ENCODE measurements at places on chromosomes 12 and 14.
A peak's percentile ranks its signal among the peaks of the same experiment; 100 is the strongest.

DNA sequence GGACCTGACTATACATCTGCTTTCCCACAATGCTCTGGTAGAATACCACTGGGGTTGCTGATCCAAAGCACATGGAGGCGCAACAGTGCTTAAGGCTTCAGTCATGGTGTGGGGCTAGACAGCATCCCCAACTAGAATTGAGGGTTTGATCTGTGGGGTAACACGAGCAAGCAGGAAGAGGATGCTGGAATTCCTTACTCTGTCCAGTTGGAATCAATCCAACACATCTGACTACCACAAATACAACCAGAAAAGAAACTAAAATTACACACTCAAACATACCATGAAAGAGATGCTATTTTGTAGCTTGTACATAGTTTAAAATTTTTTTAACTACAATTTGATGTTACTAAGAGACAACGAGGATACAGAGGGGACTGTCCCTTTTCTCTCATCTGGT, 40.4 kb upstream of the GTF2A1 start:
- DNase-seq, result no peak
- H3K4me3 ChIP-seq, result no peak overlapping the region
- H3K36me3 ChIP-seq, result peaks cover 17% of the 10 kb centered on the region

DNA sequence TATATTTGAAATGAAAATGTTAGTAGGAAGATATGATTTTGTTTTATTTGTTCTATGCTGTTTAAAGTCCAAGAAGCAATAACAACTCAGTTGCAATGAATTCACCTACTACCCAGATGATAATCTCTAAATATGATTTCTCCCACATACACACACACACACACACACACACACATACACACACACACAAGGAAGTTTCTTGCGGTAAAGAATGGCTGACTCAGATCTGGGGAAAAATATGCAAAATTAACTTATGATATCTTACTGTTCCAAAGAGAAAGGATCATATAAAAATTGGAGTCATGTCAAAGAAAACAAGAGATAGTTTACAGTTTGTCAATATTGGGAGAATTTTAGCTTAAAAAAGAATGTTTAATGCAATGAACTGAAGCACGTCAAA, 456.7 kb downstream of the SLC16A7 start:
- DNase-seq, result no peak
- H3K27me3 ChIP-seq, result no peaks in the 10 kb centered on the region
- no peak overlapping the region for H3K27ac ChIP-seq
- no peaks in the 10 kb centered on the region for H3K4me1 ChIP-seq
- no peak overlapping the region for H3K4me3 ChIP-seq

DNA sequence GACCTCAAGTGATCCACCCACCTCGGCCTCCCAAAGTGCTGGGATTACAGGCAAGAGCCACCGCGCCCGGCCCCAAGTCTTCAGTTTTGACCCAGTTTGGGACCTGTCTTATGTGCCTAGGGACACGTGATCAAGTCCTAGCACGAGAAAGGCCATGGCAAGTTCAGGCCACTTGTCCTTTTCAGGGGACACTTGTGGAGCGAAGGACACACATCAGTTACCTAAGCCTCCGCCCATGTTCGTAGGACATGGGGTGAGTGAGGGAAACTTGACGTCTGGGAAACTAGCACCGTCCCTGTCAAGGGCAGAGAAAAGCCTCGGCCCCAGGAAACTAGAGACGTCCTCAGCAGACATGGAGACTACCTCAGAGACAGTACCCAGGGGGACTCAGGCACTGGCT, 60.7 kb downstream of the KDM2B start:
- H3K27ac ChIP-seq, result no peak overlapping the region
- peaks cover 10% of the 10 kb centered on the region for H3K4me1 ChIP-seq
- no peaks in the 10 kb centered on the region for H3K27me3 ChIP-seq
- H3K36me3 ChIP-seq, result peaks cover 12% of the 10 kb centered on the region
- DNase-seq, result no peak
- H3K4me3 ChIP-seq, result no peak overlapping the region

GRCh38 chr12:98612696-98613334, 19.3 kb downstream of the SLC25A3 start:
- peaks cover 6% of the 10 kb centered on the region for H3K36me3 ChIP-seq
- H3K27me3 ChIP-seq, result no peaks in the 10 kb centered on the region
- H3K4me3 ChIP-seq, result no peak overlapping the region

GRCh38 chr14:43692706-43693105, 814.4 kb downstream of the FSCB start:
- H3K27me3 ChIP-seq, result no peaks in the 10 kb centered on the region
- DNase-seq, result no peak
- no peak overlapping the region for H3K4me3 ChIP-seq
- no peaks in the 10 kb centered on the region for H3K36me3 ChIP-seq

GRCh38 chr12:122202017-122202416, 1.5 kb upstream of the B3GNT4 start:
- peaks cover 52% of the 10 kb centered on the region for H3K27me3 ChIP-seq
- H3K27ac ChIP-seq, result no peak overlapping the region
- H3K36me3 ChIP-seq, result no peaks in the 10 kb centered on the region
- H3K4me3 ChIP-seq, result peak overlapping the region; percentile 8
- no peak for DNase-seq

DNA sequence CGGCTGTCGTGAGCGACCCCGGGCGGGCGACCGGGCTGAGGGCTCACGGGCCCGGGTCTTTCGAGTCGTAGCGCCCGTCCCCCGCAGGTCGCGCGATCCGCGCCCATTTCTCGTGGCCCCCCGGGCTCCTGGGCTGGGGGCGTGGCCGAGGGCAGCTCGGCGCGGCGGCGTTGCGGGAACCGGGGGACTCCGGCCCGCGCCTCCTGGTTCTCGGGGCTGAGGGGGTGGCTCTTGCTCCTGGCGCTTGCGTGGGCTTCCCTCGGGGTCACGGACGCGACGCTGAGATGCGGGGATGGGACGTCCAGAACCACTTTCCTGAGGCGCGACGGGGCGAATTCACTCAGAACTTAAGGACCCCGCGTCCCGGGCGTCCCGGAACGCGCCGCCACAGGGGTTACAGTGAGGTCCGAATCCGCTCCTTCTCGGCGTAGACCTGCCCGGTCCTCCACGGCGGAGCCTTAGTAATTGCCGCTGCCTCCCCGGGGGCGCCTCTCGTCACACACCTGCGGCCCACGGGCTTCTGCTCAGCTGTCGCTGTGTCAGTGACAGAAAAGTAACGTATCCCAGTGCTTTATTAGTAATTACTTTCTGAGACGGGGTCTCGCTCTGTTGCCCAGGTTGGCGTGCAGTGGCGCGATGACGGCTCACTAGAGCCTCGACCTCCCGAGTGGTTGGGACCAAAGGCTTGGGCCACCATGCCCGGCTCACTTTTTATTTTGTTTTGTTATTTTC, 606 bp downstream of the EP400 start:
- peak overlapping the region; percentile 79 for H3K27ac ChIP-seq
- no peaks in the 10 kb centered on the region for H3K27me3 ChIP-seq
- peak overlapping the region; percentile 90 for H3K4me3 ChIP-seq
- peaks cover 15% of the 10 kb centered on the region for H3K4me1 ChIP-seq
- DNase-seq, result peak; percentile 72

- H3K27me3 ChIP-seq, result no peaks in the 10 kb centered on the region
- no peak overlapping the region for H3K4me3 ChIP-seq
- no peak for DNase-seq
- no peak overlapping the region for H3K27ac ChIP-seq
- H3K36me3 ChIP-seq, result no peaks in the 10 kb centered on the region
Observed at GRCh38 chr12:67694306-67694900, 45.9 kb downstream of the DYRK2 start.

GRCh38 chr12:89838833-89839232, 130.2 kb upstream of the ATP2B1 start:
- H3K27me3 ChIP-seq, result peaks cover 3% of the 10 kb centered on the region
- H3K4me1 ChIP-seq, result peaks cover 5% of the 10 kb centered on the region
- no peak for DNase-seq
- no peaks in the 10 kb centered on the region for H3K36me3 ChIP-seq
- H3K4me3 ChIP-seq, result no peak overlapping the region

- DNase-seq, result no peak
- no peaks in the 10 kb centered on the region for H3K4me1 ChIP-seq
- no peak overlapping the region for H3K27ac ChIP-seq
- H3K36me3 ChIP-seq, result no peaks in the 10 kb centered on the region
- H3K4me3 ChIP-seq, result no peak overlapping the region
- H3K27me3 ChIP-seq, result no peaks in the 10 kb centered on the region
Observed at GRCh38 chr12:100391856-100392255, 35.0 kb downstream of the SLC17A8 start.

- no peak for DNase-seq
- peaks cover 7% of the 10 kb centered on the region for H3K27me3 ChIP-seq
- no peaks in the 10 kb centered on the region for H3K36me3 ChIP-seq
- H3K27ac ChIP-seq, result no peak overlapping the region
Observed at GRCh38 chr14:22650046-22650739, 6.0 kb upstream of the OR6J1 start.

GRCh38 chr12:41930866-41931437, 213.7 kb downstream of the GXYLT1 start:
- H3K36me3 ChIP-seq, result no peaks in the 10 kb centered on the region
- no peak overlapping the region for H3K4me3 ChIP-seq
- DNase-seq, result no peak
- peaks cover 16% of the 10 kb centered on the region for H3K4me1 ChIP-seq
- H3K27ac ChIP-seq, result no peak overlapping the region
- H3K27me3 ChIP-seq, result peaks cover 15% of the 10 kb centered on the region

GRCh38 chr12:21296751-21297406, 37.8 kb downstream of the SLCO1A2 start:
- DNase-seq, result no peak
- H3K4me1 ChIP-seq, result no peaks in the 10 kb centered on the region
- H3K36me3 ChIP-seq, result no peaks in the 10 kb centered on the region
- no peak overlapping the region for H3K27ac ChIP-seq

DNA sequence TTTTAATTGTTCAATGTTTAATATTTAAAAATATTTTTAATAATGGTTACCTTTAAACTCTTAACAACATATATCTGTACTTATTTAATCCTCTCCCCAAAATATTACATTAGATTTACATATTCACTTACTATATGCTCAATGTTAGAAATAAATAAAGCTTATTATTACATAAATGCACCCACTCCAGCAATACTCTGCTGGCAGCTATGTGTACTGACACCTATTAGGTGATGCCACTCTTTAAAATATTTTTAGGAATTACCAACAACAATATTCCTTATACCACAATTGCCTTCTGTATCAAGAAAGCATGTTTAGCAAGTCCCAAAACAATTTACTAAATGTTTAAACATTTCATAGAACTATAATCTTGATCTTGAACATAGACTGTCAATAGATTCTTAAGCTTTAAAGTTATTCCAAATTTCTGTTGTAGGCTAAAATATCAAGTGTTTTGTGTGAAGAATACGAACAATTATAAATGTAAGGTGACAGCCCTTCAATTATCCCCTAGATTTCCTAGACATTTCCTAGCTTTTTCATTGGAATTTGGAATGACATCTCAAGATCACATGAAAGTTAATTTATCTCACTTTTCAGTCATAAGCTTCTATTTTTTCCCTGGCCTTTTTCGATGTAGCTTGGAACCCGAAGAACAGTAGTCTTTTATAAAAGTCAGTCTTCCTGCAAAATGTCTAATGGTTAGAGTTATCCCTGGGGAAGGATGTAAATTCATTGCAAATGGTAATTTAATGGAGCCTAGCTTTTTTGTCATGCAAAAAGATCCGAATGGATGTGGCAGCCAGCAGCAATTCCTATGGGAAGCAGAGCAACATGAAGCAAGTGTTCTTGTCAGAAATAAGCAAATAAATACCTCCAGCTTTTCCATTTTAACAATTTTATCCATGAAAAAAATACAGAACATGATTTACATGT, 907.5 kb upstream of the ATXN7L3B start:
- no peak overlapping the region for H3K27ac ChIP-seq
- H3K4me1 ChIP-seq, result no peaks in the 10 kb centered on the region
- H3K36me3 ChIP-seq, result no peaks in the 10 kb centered on the region
- no peaks in the 10 kb centered on the region for H3K27me3 ChIP-seq
- no peak for DNase-seq

DNA sequence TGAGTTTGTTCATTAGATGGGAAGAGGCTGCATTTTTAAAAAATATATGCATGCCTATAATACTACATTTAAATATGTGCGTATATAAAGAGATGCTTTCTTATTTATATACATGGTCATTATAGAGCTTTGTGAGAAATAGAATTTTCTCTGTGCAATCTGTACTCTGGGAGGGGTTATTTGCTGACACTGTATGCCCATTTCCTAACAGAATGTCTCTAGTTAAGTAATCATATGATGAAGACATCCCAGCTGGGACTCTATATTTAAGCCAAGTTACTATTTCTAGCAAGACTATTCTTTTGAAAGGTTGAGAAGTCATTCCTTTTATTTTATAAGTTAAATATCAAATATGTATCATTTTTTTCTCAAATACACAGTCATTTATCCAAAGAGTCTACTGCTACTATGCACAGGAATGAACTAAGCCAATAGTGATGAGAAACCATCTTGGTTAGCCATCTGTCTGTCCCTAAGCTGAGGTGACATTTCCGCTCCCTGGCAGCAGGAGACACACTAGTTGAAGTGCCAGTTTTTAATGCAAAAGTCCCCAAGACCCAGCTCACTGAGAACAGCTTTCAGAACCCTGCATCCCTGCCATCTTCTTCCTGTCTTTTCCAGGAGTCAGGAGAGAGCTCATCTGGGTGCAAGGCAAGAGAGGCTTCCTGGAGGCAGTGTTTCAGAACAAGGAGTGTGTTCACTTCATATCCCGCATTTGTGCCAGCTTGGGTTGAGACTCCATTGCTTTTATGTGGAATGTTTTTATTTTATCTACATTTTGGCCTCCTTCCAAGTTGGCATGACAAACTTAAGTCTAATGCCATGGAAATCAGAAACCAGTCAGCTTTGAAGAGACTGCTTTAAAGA, 69.5 kb downstream of the TMEM132C start:
- H3K27me3 ChIP-seq, result peaks cover 35% of the 10 kb centered on the region
- H3K4me3 ChIP-seq, result peak overlapping the region; percentile 58
- no peak for DNase-seq
- H3K4me1 ChIP-seq, result peaks cover 34% of the 10 kb centered on the region
- no peaks in the 10 kb centered on the region for H3K36me3 ChIP-seq

DNA sequence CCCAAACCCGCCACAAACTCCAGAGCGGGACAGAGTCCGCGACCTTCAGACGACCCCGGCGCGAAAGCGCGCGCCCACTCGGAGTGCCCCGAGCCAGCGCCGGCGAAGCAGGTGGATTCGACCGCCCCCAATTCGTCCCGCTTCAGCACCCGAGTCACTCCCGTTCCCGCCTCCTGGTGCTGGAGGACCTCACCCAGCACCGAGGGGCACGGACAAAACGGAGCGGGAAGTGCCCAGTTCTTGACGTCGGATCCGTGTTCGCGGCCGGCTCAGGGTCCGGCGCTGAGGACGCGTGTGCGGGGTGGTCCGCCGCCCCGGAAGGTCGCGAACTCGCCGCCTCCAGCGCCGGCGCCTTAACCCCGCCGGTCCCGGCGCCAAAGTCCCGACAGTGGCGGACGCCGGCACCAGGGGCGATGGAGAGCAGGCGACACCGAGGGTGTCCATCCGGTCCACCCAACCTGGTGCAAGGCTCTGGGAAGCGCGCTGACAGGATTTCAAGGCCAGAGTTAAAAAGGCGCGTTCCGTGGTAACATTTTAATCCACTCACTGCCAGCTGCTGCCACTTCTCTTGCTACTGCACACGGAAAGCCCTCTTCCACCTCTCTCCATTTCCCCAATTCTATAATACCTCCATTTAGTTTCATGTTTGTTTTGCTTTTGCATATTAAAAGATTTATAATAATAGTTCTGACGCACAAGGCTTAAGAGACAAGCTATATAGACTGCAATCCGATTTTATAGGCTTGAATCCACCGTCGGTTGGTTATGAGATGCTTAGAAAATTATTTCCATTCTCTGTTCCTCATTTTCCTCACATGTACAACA, 240.0 kb upstream of the CPNE8 start:
- H3K27ac ChIP-seq, result no peak overlapping the region
- no peaks in the 10 kb centered on the region for H3K4me1 ChIP-seq
- H3K36me3 ChIP-seq, result no peaks in the 10 kb centered on the region
- no peak for DNase-seq

- no peak overlapping the region for H3K4me3 ChIP-seq
- no peak for DNase-seq
- no peak overlapping the region for H3K27ac ChIP-seq
- H3K27me3 ChIP-seq, result no peaks in the 10 kb centered on the region
Observed at GRCh38 chr14:64929014-64929359, 13.6 kb downstream of the GPX2 start.

Measured in type B pancreatic cell (in vitro differentiated cells).